ENCODE measurements at places on chromosomes 1 and 21. TPM values are rescaled to one million over a fixed set of nuclear protein-coding genes. Genes with fewer than 3 reads are reported as not detected.

Gene ZNF683
- total RNA-seq, result not detected

Gene PTGS2
- 1.8 TPM for total RNA-seq

Gene RXFP4
- not detected for total RNA-seq

Gene CA6
- total RNA-seq, result 0.62 TPM

Gene PIK3CD
- total RNA-seq, result 96.6 TPM

Gene SH3D21
- 2.3 TPM for total RNA-seq

Gene MROH7
- 0.10 TPM for total RNA-seq

GRCh38 chr1:162631546-162632191 lies 595 bp upstream of the DDR2 start:
- no peak for DNase-seq

DNA sequence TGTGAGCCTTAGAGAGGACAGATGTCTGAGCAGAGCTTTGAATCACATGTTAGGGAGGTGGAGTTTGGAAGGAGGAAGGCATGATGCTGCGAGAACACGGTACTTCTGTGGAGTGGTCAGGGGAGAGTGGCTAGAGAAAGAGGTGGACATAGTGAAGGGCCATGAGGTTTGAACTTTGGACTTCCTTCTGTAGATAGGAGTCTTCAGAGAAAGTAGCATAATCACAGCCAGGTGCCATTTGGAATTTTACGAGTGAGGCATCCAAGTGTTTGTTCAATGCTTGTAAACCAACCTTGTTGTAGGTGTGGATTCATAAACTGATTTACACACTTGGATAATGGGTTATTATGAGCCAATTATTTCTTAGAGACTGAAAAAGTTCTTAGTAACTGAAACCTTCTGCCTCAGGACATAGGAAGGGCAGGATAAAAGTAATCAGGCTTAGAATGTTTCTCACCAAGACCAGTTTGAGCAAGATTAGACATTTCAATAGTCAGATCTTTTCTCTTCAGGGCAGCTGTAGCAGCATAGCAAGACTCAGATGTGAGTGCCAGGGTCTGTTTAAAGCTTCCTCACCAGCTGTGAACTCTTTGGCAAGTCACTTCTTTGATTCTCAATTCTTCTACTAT lies 83.5 kb upstream of the HMCN1 start:
- no peak for DNase-seq

- no peak for DNase-seq
Observed at GRCh38 chr1:153253693-153254092, 5.8 kb upstream of the LORICRIN start.

- DNase-seq, result no peak
Observed at GRCh38 chr1:107018445-107018844, 38.0 kb upstream of the PRMT6 start.

- DNase-seq, result no peak
Observed at GRCh38 chr21:41444703-41445464, 18.8 kb downstream of the MX1 start.

- DNase-seq, result no peak
Observed at GRCh38 chr1:82836973-82837680, 1036.4 kb downstream of the ADGRL2 start.

DNA sequence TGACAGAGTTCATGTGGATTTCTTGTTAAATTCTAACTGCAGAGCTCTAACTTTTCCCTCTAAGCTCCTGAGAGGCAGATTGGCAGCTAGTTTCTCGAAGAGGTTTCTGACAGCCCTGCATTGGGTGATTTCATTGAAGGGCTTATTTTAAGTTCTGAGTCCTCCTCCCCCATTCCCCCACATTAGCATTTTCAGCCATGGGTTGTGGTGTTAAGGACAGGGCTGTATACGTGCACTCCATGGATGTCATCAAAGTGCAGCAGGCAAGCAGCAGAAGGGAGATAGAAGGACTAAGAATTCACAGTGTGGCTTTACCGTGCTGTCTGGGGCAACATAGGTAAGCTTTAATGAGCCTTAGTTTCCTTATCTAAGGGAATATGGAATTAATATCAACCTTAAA lies 19.0 kb downstream of the CRYZ start:
- no peak for DNase-seq

- no peak for DNase-seq
Observed at GRCh38 chr1:25004355-25004754, 74.3 kb upstream of the RUNX3 start.

DNA sequence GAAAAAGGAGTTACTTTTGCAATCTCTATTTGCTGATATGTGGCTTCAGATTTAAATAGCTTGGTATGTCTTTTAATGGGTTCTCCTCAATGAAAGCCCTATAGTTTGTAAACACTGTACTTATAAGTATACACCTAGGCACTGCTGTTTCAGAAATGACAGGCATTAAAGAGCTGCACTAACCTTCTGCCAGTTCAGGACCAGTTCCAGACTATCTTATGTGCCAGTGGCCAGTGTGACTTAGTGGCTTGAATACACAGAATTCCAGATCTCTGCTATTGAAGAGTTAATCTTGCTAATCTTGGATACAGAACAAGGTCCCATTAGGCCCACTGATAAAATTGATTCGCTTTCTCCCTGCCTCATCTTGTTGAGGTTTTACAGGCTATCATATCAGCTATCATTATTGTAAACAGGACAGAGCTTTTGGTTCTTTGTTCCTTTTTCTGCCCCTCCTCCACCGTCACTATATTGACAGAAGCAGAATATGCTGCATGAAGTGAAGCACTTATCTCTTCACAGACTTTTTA lies 337.5 kb downstream of the LRRIQ3 start:
- no peak for DNase-seq

DNA sequence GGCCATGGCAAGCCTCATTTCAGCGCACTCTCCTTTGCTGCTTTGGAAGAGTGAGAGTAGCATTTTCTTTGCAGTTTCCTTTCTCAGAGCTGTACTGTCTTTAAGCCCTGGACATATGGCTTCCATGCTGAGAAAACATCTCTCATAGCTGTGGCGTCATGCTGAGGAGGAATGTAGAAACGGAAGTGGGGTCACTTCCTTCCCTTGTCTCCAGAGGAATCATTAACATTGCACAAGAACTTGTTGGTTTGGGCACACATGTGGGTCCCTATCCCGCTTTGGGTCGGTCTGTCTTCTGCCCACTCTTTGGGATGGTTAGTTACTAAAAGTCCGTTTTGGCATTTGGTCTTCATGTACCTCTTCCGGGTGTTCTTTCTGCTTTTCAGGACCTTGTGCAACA lies 5.6 kb downstream of the MFN2 start:
- no peak for DNase-seq

DNA sequence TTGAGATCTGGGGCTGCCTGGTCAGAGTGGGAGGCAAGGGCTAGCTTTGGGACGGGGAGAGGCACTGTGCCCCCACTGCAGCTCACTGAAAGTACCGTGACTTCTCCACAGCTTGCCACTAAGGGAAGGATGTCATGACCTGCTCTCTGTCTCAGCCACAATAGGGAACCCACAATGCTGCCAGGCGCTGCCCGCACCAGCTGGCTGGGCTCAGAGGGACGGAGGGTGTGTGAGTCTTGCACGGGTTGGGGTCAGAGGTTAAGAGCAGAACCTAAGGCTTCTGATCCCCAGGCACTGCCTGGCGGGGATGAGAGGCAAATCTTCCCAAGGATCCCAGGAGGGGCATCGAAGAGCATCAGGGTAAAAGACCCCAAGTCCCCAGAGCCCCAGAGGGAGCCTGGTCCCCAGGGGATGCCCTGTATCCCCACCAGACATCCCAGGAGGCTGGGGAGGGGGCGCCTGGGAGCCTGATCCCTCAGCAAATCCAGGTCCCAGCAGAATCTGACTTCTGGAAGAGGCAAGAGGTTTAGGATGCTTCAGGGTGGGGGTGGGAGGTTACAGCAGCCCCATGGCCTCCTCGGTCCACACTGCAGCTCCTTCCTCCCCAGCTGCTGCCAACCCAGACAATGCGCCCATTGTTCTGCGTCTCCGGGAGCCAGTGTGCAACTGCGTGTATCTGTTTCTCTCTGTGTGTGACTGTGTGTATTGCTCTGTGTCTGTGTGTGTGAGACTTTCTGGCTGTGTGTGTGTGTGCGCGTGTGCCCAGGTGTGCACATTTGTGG lies 2.0 kb upstream of the MARCKSL1 start:
- peak; percentile 28 for DNase-seq

DNA sequence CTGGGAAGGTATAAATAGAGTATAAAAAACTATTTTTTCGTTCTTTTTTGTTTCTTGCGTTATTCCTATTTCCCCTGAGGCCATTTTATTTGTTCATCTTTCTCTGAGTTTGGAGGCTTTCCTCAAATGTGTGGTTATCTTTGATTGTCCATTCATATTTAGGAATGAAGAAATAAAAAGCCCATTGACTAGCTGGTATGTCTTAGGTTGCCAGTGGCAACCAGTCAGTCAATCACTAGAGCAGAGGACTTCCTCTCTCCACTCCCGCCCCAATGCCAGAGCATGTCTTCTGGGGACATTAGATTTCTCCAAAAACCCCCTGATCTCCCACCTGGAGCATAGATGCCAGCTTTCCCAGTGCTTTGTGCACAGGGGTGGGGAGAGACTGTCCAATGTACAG lies 20.7 kb upstream of the FOXE3 start:
- DNase-seq, result no peak

- no peak for DNase-seq
Observed at GRCh38 chr1:172001288-172001687, 160.0 kb downstream of the DNM3 start.

DNA sequence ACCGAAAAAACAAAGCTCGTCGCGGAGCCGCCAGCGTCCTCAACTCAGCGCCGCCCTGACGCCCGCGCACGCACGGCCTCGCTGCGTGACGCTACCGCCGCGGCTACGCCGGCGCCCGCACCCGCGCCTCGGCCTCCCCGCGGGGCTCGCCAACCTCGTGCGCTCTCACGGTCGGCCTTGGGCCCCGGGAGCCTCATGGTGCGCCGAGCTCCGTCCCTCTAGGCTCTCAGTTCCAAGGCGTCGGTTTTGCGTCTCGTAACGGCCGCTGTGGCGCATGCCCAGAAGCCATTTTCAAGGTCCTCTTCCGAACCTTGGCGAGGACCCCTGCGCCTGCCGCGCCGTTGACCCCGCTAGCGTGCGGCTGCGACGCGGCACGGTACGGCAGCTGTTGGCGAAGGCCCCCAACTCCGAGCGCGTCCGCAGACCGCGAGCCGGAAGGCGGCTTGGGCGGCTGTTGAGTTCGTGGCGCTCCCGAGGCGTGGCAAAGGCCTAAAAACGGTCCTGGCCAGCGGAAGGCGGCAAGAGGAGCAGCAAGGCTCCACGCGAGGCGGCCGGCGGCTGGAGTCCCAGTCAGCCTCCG lies at the start of gene HENMT1:
TSS of gene HENMT1 (minus strand) at position 64 of the 580 bp plus-strand sequence. CDS start 1,209 bp downstream, outside the sequence.
- DNase-seq, result peak; percentile 78

DNA sequence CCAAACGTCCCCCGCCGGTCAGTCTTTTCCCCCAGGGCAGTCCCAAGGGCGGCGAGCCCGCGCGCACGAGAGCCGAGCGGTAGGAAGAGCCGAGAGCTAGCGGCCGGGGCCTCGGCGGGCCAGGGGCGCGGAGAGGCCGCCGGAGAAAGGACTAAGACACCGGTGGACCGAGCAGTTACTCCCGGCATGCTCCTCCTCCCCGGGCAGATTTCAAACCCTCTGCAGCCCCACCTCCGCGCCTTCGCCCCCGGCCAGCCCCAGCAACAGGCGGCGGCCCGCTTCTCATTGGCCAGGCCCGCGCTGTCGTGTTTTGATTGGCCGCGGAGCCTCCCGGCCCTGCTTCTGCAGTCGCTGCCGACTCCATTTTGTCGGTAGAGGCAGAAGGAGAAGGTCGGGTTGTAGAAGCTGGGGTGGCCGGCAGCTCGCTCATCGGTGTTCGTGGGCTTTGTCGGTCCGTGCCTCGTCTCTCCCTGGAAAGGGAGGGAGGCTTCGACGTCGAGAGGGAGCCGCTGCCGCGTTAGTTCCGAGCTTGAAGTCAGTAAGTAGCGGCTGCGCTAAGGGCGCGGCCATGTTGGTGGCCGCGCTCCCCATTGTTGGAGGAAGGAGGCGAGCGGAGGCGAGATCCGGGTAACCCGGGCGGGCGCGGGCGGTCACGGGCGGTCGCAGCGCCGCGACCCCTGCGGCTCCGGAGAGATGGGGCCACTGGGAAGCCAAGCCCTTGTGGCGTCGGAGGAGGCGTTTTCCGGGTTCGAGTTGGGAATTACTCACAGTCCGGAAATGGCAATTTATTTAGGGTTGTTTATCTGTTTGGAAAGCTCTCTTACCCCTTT lies at the start of gene PNRC2:
TSS of gene PNRC2 (plus strand) at position 368 of the 830 bp plus-strand sequence. CDS start 1,630 bp downstream, outside the sequence.
- DNase-seq, result peak; percentile 98

GRCh38 chr1:47696737-47697441 lies 259.0 kb downstream of the FOXD2 start:
- no peak for DNase-seq

DNA sequence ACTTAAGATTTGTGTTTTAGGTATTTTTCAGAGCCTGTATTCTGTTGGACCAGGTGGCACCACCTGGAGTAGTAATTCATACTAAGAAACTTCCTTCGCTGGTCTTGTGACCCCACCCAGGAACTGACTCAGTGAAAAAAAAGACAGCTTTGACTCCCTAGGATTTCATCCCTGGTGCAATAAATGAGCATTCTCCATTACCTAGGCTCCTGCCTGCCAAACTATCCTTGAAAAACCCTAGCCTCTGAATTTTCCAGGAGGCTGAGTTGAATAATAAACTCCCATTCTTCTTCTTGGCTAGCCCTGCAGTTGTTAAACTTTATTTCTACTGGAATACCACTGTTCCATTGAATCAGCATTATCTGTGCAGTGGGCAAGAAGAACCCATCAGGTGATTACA lies 10.6 kb upstream of the RGS18 start:
- no peak for DNase-seq

- DNase-seq, result no peak
Observed at GRCh38 chr1:89269277-89269676, 3.4 kb downstream of the GBP5 start.

DNA sequence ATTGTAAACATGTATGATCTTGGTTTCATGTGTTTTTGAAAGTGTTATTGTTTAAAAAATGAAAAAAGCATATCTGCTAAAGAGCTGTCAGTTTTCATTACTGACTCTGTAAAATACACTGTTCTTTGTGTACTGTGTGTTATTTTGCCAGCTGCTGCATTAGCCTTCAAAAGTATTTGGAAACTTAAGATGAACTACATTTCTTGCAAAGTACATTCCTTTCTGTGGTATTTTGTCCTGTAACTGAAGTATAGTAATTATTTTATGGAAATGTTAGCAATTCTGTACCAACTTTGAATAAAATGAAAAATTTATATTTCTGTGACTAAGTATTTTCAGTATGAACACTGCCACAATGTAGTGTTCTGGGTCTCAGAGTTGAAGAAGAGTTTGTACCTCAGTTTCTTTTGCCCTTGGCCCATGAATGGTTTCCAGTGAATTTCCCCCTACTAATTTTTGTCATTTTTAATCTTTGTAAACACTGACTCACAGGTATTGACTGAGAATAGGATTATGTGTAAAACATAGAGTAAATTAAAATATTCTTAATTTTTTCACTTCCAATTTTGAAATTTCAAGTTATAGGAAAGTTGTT lies 32.7 kb downstream of the MRPS6 start:
- no peak for DNase-seq

GRCh38 chr1:185823467-185823866 lies 89.3 kb downstream of the HMCN1 start:
- no peak for DNase-seq

DNA sequence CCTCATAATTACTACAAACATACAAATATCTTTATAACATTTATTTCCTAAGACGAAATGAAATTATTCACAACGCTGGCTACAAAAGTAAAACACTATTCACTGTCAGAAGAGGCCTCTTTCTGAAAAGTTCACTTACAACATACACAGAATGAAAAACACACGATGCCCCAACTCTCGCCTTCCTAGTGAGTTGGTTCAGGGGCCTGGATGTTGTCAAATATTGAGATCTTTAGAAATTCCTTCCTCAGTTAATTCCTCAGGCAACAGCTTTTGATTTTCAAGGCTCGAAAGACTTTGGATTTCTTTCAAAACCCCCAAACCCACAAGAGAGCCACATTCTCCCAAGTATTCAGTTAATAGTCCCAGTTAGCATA lies 14.2 kb upstream of the KCNE1 start:
- DNase-seq, result no peak

Data from activated naive CD4-positive, alpha-beta T cell treated with anti-CD3 and anti-CD28 coated beads for 36 hours (primary cell).